HS-5 (cell line): ENCODE measurements at places on chromosomes 12 and 14.
A peak's percentile ranks its signal among the peaks of the same experiment; 100 is the strongest.

DNA sequence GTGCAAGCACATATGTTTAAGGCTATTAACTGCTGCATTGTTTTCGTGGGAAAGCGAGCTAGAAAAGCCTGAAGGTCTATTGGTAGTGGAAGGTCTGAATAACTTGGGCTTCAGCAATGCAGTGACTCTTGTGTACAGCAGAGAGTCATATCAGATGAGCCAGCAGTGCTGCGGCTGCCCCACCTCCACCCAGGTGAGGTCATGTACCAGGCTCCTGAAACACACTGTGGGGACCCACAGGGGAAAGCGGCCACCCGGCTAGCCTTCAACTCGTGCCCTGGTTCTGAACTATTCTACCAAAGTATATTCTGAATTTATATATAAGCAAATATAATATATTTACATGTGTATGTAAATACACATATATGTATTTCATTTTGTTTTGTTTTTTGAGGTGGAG lies 12.7 kb upstream of the RAN start:
- DNase-seq = no peak

GRCh38 chr14:53356361-53357150 lies 203.4 kb upstream of the DDHD1 start:
- DNase-seq = no peak

GRCh38 chr12:5912437-5913334 lies 32.4 kb downstream of the ANO2 start:
- no peak for DNase-seq

- no peak for DNase-seq
Measured at GRCh38 chr12:50111395-50111692, 692 bp upstream of the COX14 start.

DNA sequence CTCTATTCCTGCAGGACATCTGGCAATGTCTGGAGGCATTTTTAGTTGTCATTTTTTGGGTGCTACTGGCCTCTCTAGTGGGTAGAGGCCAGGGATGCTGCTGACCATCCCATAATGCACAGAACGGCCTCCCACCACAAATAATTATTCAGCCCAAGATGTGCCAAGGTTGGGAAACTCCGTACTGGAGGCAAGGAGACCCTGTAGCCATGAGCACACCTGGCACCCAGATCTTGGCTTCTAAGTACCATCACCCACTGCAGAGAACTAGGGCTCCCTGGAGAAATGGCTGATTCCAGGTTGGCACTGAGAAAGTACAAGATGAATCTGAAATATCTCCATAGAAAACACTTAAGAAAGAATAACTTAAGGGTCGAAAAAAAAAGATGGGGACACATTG lies 81.7 kb downstream of the RBM19 start:
- no peak for DNase-seq

DNA sequence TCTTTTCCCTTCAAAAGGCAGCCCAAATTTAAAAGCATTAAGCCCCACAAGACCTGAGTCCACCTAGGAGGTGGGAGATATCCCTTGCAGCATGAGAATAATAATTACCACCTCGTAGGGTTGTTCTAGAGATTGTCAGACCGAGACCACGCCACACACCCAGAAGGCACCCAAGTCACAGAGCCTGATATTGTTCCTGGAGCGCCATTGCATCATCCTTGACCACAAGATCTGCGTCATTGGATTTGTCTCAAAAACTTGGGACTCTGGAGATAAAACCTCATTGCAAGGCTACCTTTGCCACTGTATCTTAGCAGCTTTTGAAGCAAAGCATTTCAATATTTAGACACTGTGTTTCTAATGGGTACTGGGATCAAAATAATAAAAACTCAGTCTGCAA lies 29.4 kb upstream of the PPP2R5C start:
- DNase-seq = no peak

- DNase-seq = no peak
Measured at GRCh38 chr12:121713793-121714192, 1.2 kb downstream of the TMEM120B start.

DNA sequence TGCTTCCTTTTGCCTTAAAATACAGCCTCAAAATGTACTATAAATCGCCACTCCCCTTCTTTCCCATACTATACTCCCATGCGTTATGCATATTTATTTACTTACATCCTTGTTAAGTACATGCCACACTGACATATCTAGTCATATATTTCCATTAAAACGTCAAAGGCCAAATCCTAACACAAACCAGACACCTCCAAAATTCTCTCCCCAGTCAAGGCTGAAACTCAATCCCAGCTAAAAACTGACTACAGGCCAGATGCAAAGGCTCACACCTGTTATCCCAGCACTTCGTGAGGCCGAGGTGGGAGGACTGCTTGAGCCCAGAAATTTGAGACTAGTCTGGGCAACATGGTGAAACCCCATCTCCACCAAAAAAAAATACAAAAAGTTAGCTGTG lies 5.7 kb upstream of the CAND1 start:
- DNase-seq = no peak

GRCh38 chr12:13169272-13169671 lies 27.3 kb upstream of the EMP1 start:
- DNase-seq = no peak

DNA sequence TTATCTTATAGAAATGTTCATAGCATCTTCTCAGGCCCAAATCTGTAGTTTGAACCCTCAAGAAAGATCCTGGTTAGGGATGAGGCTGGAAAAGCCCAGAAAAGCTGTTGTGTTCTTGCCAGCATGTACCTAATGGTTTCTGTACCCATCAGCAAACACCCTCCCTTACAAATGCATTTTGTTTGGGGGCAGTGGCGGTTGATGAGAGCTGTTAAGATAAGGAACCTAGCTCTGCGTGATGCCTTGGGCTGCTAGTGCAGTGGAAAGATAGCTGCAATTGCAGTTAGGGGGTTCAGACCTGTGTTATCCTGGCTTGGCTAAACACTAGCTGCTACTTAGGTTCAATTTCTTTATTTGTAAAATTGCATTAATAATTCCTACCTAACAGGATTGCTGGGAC lies 3.6 kb downstream of the TPH2 start:
- no peak for DNase-seq

- no peak for DNase-seq
Measured at GRCh38 chr12:129186952-129187351, 333.7 kb downstream of the GLT1D1 start.

DNA sequence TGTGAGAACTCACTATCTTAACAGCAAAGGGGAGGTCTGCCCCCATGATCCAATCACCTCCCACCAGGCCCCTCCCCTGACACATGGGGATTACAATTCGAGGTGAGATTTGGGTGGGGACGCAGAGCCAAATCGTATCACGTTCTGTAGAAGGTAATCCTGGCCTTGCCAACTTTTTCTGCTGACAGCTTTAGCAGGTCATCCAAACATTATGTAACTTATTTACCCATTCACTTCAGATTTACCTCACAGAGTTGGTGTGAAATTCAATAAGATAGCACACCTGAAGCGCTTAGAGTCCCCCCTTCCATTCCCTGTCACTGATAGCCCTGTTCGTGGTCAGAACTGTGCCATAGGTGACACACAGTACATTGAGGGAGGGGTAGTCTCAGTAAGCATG lies 219.1 kb downstream of the FBXL14 start:
- DNase-seq = no peak

DNA sequence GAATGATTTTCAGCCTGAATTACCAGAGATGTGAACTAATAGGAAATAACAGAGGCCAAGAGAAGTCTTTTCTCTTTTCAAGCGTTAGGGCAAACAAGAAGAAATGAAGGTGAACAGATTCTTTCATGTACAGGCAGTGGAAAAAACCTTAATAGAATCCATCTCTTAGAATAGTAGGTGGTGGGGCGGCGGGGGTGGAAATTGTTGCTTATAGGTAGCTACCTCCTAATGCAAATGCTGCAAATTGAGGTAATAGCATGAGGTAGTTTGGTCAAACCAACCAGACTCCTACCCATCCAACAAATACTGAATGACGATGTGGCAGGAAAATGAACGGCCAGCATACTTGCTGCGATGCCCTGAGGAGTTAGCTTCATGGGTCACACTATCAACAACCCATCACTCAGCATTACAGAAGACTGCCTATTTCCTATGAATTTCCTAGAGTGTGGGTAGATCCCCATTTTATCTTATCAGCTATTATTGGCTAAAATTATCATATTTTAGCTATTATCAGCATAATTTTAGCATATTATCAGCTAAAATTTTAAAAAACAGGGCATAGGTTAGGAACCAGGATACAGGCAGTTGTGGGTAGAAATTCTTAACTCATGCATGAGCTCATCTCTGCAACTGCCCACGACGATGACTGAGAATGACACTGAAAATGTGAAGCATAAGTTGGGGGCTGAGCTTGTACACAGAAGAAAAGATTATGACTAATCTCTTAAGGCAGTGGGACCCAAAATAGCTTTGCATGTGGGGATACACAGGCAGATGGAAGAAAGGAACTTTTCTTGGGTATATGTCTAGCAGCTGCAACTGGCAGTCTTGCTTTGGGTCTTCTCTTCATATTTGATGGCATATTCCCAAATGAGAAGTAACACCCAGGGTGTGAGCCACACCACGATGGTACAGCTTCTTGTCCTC lies 68.7 kb downstream of the NIN start:
- DNase-seq = peak; percentile 72

GRCh38 chr12:95418142-95418541 lies 55.8 kb upstream of the METAP2 start:
- DNase-seq = no peak

GRCh38 chr12:84763107-84763506 lies 149.5 kb downstream of the SLC6A15 start:
- no peak for DNase-seq

DNA sequence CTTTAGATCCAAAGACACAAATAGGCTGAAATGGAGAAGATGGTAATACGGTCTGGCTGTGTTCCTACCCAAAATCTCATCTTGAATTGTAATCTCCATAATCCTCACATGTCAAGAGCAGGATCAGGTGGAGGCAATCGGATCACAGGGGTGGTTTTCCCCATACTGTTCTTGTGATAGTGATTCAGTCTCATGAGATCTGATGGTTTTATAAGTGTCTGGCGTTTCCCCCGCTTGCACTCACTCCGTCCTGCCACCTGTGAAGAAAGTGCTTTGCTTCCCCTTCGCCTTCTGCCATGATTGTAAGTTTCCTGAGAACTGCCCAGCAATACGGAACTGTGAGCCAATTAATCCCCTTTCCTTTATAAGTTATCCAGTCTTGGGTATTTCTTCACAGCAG lies 1795.5 kb upstream of the FLRT2 start:
- no peak for DNase-seq

GRCh38 chr12:53099071-53099882 lies 1.8 kb downstream of the IGFBP6 start:
- DNase-seq = peak; percentile 92

DNA sequence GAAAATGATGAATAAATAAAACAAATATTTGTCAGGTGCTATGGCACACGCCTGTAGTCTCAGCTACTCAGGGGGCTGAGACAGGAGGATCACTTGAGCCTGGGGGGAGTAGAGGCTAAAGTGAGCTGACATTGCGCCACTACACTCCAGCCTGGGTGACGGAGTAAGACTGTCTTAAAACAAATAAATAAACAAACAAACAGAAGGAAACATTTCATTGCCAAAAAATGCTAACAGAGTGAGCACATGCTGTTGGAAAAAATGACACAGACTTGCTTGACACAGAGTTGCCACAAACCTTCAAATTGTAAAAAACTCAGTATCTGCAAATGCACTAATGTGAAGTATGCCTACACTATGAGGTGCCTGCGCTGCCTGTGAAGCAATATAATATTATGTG lies 50.8 kb upstream of the AP4S1 start:
- no peak for DNase-seq

- DNase-seq = no peak
Measured at GRCh38 chr14:68190032-68190431, 370.5 kb downstream of the RAD51B start.

DNA sequence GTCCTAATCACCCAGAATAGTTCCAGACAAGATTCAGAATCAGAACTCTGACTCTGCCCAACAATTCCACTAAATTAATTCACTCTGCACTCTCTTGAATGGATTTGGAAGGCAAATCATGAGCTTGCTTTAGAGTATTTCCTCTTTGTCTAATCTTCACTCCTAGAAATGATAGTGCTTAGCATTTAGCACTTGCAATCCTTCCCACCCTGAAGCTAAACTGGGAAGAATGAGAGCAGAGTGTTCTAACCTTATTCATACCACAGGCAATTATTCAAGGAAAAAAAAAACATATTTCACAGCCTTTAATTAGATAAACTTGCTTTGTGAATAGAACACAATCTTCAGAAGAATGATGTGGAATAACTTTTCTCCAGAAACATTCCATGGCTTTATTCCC lies 264.6 kb downstream of the PAWR start:
- no peak for DNase-seq

DNA sequence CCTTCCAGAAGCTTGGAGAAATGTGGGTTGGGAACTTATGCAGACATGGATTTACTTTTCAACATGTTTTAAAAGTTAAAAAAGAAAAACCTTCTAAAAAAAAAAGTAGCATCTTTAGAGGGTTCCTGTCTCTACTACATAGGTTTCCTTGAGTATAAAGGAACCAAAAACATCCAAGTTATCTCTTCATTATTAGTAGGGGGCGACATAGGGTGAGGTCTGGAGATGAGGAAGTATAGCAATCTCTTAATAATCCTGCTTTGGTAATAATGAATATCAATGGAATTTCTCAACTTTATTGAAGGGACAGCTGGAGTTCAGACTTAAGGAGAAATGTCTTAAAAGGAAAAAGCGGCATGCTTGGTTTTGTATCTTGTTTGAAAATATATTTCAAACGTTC lies 6.5 kb upstream of the PLXNC1 start:
- no peak for DNase-seq

- DNase-seq = no peak
Measured at GRCh38 chr12:66947119-66947518, 268.2 kb upstream of the GRIP1 start.

DNA sequence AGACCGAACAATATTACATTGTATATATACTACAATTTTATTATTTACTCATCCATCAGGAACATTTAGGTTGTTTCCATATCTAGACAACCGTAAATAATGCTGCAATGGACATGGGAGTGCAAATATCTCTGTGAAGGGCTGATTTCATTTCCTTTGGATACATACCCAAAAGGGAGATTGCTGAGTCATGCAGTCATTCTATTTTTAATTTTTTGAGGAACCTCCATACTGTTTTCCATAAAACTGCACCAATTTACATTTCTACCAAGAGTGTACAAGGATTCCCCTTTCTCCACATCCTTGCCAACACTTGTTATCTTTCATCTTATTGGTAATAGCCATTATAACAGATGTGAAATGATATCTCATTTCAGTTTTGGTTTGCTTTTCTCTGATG lies 84.7 kb downstream of the SLC41A2 start:
- no peak for DNase-seq

DNA sequence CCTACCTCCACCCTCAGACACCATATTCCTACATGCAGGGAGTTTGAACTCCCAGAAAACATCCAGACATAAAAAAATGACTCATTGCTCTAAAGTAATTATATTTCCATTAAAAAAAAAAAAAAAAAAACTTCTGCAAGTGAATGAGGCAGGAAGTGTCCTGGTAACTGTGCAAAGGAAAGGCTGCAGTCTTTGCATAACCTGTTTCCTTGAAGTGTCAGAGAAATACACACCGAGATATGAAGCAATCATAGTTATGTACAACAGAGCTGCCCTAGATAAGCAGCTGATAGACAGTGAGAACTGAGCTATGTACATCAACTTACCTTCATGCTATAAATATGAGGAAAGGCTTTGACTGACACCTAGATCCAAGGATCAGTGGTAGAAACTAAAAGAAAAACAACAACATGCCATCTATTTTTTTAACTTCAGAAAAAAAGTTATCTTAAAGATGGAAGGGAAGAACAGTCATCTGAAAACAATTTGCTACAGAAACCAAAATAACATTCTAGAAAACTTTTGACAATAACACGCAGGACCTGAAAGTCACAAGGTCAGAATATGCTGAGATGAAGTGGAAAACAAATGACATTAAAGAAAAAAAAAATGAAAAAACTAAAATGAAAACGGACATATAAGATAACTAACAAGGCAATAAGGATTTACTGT lies 263.2 kb downstream of the SEC23A start:
- DNase-seq = no peak
